ENCODE measurements at places on chromosomes 3 and 15.

DNA sequence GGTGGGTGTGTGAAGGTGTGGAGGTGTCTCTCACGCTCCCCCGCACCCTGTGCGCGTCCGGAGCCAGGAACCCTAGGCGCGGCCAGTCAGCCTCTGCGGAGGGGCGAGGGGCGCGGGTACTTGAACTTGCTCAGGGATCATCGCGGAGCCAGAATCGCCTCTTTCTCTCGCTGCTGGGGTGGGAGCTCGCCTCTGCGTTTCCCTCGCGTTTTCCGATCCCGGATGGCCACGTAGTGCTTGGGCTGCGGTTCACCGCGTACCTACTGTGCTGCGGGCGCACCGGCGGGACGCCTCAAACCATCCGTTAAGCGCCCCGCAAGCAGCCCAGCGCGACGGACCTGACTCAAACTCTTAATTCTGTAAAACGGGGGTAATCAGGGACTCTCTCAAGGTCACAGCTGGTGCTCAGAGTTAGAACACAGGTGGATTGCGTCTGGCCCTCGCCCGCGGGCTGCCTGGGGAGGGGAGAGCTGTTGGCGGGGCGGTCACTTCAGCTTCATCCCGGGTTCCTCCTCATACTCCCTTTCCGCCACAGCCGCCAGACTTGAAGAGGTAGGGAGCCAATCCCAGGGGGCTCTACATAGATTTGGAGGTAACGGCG lies 686 bp downstream of the MYRIP start:
- no peak for DNase-seq

- no peak for DNase-seq
These were observed 226.0 kb downstream of the ZMAT3 start for GRCh38 chr3:178845420-178846118.

DNA sequence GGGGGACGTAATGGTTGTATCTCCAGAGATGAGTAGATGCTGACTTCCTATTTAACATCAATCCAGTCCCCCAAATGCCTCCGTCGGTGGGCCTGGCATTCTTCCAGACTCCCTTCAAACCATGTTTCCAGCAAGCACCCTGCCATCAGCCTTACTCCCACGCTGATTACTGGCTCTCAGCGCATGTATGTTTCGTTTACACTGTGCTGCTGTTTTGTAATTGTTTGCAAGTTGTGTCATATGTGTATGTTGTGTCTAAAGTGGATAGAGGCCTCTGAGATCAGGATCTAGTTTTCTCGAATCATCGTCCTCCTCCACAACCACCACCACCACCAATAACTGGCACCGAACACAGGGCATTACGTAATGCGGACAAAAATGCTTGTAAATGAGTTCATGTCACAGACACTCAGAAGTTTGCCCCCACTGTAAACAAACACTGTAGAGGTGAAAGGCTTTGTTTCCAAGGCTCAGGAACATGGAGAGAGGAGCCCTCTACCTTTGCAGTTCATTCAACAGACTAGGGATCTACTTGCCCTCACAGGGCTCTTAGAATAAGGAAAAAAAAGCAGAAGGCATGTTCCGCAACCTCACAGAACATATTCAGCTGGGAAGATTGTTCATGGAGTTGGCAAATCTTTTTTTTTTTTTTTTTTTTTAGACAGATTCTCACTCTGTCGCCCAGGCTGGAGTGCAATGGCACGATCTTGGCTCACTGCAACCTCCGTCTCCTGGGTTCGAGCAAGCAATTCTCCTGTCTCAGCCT lies 46.1 kb upstream of the SEMA4B start:
- DNase-seq: peak; percentile 95

DNA sequence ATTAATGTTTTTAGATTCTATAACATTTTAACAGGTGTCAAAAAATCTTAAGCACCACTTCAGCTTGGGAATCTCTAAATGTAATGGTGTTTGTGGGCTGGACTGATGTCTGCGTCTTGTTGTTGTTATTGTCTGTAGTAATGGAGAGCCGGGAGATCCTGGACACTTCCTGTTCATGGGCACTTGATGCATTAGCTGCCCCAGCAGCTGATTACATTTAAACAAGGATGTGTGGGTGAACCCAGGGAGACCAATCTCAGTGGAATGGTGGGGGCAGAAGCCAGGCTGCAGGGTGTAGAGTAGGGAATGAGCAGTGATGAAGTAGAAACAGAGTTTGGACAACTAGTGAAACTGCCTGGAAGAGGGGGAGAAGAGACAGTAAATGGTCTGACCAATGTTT lies 7.8 kb downstream of the CCR5AS start:
- DNase-seq: no peak

DNA sequence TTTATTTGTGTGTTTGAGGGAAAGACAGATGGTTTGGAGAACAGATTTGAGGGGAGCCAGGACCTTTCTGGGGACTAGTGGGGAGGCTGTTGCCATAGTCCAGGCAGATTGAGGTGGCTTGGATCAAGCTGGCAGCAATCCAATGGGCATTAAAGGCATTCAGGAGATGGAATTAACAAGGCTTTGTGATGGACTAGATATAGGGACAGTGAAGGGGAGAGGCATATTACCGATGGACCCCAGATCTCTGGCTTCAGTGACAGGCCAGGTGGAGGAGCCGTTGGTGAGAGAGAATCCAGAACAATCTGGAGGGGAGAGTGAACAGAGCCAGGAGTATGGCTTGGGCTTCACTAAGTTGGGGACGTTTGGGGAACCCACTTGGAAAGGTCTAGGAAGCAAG lies 124.8 kb downstream of the EEFSEC start:
- no peak for DNase-seq
